ENCODE measurements at places on chromosomes 13 and 19.
A peak's percentile ranks its signal among the peaks of the same experiment; 100 is the strongest.

GRCh38 chr13:83086948-83087347 is 795.3 kb downstream of the SLITRK1 start:
- DNase-seq: no peak

GRCh38 chr13:46594374-46595078 is 41.6 kb downstream of the LRCH1 start:
- no peak for DNase-seq

DNA sequence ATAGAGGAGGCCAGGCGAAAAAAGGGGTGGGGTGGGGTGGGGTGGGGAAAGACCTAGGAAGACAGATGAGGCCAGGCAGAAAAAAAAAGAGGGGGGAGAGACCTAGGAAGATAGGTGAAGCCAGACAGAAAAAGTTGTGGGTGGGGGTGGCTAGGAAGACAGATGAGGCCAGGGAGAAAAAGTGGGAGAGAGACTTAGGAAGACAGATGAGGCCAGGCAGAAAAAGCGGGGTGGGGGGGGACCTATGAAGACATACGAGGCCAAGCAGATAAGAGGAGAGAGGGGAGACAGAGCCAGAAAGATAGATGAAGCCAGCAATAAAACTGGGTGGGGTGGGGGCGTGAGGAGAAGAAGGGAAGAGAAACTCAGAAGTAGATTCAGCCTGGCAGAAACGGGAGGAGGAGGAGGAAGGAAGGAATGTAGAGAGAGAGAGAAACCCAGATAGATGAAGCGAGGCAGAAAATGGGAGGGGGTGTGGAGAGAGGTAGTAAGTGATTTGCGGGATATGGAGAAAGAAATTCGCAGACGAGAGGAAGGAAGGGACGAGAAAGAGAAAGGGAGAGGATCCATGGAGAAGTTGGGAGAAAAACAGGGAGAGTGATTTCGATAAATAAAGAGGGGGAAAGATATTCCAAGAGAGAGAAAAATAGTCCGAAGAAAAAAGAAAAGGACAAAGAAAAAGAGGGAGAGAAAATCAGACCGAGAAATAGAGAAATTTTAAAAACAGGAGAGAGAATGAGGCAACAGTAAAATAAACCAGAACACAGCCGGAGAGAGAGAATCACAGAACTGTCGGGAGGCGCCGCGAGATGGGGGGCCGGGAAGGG is 12.2 kb upstream of the CACNG6 start:
- DNase-seq: no peak

DNA sequence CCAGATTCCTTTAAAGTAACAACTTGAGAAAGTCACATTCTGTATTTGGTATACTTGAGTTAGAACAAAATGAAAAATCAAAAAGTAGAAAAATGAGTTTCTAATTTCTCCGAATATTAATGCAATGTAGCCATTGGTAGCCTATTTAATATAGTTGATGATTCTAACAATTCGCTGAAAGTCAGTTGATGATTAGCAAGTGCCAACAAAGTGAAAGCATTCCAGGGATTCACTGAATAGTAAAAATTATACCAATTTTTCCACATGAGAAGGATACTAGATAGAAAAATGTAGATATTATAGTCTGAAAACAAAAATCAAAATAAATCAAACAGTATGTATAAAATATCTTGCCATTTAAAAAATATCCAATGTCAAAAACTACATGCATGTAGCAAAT is 117.2 kb downstream of the FREM2 start:
- DNase-seq: no peak

DNA sequence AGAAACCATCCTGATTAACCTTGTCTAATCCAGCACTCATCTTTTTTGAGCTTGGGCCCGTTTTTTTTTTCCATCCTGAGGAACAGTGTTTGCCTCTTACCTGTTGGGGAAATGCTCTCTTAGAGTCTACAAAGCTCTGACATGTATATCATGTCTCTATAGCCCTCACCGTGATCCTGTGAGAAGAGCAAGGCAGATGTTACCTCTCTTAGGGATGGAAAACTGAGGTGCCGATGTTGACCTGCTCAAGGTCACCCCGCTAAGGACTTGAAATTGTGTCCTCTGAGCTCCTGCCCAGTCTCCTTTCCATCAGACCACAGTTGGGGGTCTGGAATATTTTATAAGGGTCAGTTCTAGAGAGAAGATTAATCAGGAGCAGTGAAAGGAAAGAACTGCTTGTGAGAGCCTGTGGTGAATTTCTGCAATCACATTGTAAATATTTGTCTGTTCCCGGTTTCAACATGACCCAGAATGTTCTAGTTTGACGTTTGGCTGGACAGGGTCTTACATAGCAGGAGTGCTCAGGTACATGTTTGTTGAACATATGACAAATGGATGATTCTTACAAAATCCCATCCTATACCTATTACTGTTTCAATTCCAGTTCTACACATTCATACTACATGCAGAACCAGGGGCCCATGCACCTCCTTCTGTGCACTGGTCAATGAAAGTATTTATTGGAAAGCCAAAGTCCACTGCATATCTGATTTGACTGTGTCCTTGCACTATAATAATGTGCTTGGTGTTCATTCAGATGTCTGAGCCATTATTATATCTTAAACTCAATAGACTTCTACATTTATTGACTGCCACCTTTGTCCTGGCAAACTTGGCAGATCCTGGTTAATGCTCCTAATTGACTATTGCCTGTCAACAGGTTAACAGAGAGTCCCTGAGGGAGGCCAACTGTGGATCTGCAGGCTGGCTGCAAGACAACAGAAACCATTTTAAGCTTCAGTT is 12.1 kb downstream of the SLC25A15 start:
- DNase-seq: no peak

DNA sequence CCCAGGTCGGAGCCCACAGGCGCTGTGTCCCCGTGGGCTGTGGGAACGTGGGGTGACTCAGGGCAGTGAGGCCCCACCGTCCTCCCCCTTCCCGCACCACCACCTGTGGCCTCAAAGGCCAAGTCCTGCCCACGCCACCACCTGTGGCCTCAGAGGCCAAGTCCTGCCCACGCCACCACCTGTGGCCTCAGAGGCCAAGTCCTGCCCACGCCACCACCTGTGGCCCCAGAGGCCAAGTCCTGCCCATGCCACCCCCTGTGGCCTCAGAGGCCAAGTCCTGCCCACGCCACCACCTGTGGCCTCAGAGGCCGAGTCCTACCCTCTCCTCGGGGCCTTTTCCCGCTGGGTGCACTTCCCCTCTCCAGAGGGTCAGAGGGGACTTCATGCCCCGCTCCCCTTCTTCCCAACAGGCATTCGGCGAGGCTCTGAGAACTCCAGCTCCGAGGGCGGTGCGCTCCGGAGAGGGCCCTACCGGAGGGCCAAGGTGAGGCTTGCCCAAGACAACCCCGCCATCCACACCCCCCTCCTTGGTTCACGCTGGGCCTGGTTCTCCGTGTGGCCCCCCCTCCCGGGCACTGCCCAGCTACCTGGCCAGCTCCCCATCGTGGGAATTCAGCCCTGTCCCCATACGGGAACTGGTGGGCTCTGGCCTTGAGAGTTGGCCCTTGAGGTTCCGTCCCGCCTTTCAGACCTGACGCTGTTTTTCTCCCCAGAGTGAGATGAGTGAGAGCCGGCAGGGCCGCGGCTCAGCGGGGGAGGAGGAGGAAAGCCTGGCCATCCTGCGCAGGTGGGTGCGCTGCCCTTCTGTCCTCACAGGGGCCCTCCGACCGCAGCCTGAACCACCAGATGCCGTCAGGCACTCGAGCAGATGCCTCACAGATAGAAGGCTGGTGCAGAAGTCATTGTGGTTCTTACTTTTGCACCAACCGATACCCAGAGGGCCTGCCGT is 27.4 kb upstream of the F7 start:
- no peak for DNase-seq

GRCh38 chr13:105340061-105340606 is 1195.3 kb downstream of the EFNB2 start:
- DNase-seq: no peak

- no peak for DNase-seq
Observed at GRCh38 chr13:68234274-68234673, 1004.1 kb upstream of the PCDH9 start.

GRCh38 chr13:51435002-51435578 is 17.7 kb downstream of the INTS6 start:
- no peak for DNase-seq

- no peak for DNase-seq
Observed at GRCh38 chr19:45705115-45705514, 12.6 kb downstream of the QPCTL start.

DNA sequence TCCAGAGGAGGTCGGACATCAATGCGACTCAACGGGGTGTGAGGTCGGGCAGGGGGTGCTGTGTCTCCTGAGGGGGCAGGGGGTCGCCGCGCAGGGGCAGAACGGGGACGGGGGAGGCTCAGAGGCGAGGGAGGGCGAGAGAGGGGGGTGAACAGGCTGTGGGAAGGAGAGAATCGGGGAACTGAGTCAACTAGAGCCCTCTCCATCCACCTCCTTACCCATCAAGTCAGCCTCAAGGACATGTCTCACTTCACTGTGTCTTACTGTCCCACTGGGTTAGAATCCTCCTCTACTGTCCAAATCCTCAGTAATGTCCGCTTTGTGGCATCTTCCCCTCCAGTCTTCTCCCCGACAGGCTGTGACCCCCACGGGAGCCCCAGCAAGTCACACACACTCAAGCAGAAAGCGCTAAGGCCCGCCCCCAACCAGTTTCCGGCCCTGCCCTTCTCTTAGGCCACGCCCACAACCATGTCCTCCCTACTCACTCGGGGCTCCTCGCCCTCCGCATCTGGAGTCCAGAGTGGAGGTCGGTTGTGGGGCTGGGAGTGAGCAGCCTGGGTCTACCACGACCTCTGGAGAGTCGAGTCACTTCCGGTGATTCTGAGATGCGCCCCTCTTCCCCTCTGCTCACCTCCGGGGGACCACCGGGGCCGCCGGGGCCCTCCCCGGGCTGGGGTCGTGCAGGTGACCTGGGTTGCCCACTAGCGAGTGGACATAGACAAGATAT is 9.3 kb downstream of the PLEKHA4 start:
- DNase-seq: peak; percentile 82

GRCh38 chr19:49057636-49058234 is at the start of gene CGB7:
Gene CGB7 (minus strand): TSS chr19:49057749. CDS start chr19:49055375, 2,374 bp downstream.
- DNase-seq: peak; percentile 45

GRCh38 chr19:48296963-48297734 is 27.3 kb downstream of the ZNF114 start:
- DNase-seq: no peak

- DNase-seq: no peak
Observed at GRCh38 chr13:27425158-27425917, 919 bp downstream of the GTF3A start.

- no peak for DNase-seq
Observed at GRCh38 chr13:51727634-51728274, 76.2 kb downstream of the DHRS12 start.

- DNase-seq: peak; percentile 74
Observed at GRCh38 chr19:38152461-38153379, 71.3 kb downstream of the DPF1 start.

DNA sequence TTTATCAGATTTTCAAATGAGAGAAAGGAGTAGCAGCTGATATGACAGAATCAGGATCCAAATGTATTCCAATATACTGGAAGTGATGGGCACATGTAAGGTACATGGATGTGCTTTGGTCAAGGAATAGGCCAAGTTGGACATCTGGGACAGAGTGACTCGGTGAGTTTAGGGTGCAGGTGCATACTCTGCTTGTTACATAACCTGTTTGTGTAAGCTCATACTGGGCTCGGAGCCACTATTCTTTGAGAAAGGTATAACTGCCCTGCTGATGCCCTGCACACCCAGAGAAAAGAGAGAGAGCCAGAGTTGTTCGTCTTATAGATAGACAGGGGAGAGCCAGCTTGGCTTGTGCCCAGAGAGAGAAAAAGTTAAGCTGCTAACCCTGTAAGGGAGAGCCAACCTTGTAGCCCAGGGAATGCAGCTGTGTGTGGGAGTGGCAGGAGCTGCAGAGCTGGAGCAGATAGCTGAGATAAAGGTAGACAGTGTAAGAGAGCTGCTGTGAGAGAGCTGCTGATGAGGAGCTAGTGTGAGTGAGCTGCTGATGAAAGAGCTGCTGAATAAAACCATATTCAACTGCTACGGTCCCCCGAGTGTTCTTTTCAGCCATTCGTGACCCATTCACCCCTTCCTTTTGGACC is 40.7 kb upstream of the N4BP2L1 start:
- DNase-seq: no peak

DNA sequence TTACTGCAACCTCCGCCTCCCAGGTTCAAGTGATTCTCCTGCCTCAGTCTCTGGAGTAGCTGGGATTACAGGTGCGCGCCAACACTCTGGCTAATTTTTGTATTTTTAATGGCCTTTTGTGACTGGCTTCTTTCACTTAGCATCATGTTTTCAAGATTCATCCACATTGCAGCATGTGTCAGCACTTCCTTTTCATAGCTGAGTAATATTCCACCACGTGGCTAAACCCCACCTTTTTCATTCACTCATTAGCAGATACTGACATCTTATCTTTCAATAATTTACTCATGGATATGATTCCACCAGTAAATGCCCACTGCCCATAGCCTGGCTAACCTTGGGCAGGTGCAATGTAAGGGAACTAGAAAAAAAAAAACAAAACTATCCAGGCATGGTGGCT is 6.9 kb downstream of the C5AR1 start:
- no peak for DNase-seq

DNA sequence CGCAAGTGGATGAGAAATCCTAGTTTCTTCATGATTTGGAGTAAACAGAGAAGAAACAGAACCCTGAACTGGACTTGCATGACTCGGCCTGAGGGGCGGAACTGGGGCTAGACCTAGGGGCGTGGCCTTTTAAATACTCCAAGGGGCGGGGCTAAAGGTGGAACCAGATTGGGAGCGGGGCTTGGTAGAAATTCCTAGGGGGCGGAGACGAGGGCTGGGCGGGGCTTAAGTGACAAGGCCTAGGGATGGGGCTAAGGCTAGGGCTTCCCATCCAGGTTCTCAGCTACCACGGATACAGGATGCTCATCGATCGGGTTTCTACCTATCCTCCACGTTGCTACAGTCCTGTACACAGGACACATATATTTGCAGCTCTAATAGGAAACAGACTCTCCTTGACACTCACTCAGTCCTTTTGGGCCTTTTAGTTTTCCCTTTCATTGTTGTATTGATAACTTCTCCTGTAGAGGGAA is 372 bp upstream of the ZNF699 start:
- DNase-seq: no peak

DNA sequence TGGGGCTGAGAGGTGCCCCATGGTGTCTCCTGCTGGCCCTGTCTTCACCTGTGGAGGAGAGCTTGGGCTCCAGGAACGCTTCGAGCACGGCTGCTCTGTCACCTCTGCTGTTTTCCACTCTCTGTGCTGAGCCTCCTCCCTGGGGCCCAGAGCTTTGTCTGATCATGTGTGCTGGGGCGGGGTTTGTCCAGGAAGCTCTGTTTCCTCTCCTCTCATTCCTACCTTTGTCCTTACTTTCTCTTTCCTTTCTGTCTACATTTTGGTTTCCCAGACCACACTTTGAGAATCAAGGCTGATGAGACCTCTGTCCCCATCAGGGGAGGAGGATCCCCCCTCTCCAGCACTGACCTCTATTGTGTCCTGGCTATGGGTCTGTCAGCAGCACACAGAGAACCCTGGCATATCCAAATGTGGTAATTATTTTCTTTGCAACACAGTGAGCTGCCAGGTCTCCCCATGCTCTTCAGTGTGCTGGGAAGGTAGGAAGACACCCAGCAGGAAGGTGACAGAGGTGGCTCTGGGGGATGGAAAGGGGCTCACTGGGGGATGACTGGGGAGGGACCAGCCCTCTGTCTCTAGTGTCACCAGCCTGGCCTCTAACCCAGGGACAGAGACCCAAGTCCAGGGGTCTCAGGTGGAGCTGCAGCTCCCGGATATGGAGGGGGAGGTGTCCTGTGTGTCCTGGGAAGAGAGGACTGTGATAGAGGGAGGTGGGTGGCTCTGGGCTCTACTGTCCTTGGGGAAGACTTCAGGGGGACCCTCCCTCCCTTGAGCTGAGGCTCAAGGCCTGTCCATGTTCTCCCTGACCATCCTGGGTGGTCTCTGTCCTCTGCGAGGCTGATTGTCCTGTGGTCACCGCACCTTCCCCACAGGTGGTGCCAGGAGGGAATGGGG is at the start of gene CEACAM1:
CEACAM1 (minus strand) TSS at position 128 of the 894 bp plus-strand sequence; CDS start at position 21, 107 bp downstream.
- no peak for DNase-seq

Data from liver (tissue), 10 donors.